Subcutaneous adipose tissue (tissue), 4 donors: ENCODE measurements at places on chromosomes 6 and 20. TPM values are rescaled to one million over a fixed set of nuclear protein-coding genes. Genes with fewer than 3 reads are reported as not detected.

MEA1 gene
- total RNA-seq, result 46.8 TPM

SIRPB2 gene
- 8.5 TPM for total RNA-seq

RANBP9 gene
- total RNA-seq, result 56.9 TPM

LINC00237 gene
- total RNA-seq, result not detected

TRIM31 gene
- total RNA-seq, result not detected

SLC17A3 gene
- not detected for total RNA-seq

DPPA5 gene
- not detected for total RNA-seq

HLA-G gene
- total RNA-seq, result not detected

C6orf120 gene
- total RNA-seq, result 43.7 TPM
